ENCODE measurements at places on chromosomes 6 and 20.

DNA sequence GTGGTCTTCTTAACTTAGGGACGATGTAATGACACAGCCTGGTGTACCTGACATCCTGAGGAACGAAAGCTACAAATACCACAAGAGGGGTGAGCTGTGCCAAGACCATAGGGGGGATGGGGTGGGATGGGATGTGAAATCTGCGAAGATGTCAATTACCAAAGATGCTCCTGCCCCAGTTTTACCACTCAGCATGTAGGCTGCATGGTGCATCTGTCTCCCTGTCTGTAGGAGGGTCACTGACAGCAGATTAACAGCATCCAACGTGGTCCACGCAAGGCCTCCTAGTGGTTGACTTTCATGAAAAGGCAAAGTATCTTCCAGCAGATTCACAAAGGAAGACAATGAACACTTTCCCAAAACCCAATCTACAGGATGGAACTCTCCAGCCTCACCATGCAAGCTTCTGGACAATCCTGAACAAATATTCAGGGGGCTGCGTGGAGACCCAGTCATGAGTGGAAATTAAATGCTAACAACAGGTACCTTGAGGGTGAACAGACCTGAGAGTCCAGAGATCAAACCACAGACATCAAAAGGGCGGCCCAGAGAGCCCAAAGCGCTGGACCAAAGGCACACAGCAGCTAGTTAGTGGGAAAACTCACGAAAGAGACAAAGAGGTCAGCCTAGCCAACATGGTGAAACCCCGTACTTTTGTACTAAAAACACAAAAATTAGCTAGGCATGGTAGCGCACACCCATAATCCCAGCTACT lies 44.4 kb downstream of the ZMYND8 start:
- DNase-seq, result no peak

DNA sequence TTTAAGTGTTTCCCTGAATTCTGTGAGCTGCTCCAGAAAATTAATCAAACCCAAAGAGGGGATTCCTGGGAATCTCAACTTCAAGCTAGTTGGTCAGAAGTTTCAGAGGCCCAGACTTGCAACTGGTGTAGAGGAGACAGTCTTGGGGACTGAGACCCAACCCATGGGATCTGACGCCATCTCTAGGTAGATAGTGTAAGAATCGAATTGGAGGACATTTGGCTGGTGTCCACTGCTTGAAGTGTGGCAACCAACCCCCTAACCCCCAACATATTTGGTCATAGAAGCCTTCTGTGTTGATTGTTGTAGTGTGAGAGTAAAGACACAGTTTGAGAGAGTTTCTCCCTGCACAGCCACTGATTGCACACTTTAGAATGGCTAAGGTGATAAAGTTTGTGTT lies 103.5 kb upstream of the CARMIL1 start:
- no peak for DNase-seq

- no peak for DNase-seq
These were observed 11.8 kb upstream of the FERMT1 start for GRCh38 chr20:6134592-6134991.

DNA sequence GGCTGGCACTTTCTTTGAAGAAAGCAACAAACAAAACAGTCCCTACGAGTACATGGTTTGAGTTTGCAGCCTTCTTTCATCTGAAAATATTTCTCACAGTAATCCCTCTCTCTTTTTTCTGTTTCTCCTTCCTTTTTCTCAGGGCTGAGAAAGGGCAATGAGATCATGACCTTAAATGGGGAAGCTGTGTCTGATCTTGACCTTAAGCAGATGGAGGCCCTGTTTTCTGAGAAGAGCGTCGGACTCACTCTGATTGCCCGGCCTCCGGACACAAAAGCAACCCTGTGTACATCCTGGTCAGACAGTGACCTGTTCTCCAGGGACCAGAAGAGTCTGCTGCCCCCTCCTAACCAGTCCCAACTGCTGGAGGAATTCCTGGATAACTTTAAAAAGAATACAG lies 80.7 kb upstream of the CLDN20 start:
- no peak for DNase-seq

GRCh38 chr20:13139459-13140150 lies 81.5 kb upstream of the ISM1 start:
- no peak for DNase-seq

- DNase-seq, result no peak
These were observed 165.7 kb upstream of the PTPRK start for GRCh38 chr6:128686084-128686483.

GRCh38 chr6:34120953-34121675 lies 24.8 kb downstream of the GRM4 start:
- no peak for DNase-seq

GRCh38 chr6:33854572-33855030 lies 50.8 kb upstream of the MLN start:
- no peak for DNase-seq

- DNase-seq, result no peak
These were observed 209.0 kb upstream of the NT5E start for GRCh38 chr6:85240787-85241385.

- no peak for DNase-seq
These were observed 682.5 kb downstream of the QKI start for GRCh38 chr6:164097056-164097455.

DNA sequence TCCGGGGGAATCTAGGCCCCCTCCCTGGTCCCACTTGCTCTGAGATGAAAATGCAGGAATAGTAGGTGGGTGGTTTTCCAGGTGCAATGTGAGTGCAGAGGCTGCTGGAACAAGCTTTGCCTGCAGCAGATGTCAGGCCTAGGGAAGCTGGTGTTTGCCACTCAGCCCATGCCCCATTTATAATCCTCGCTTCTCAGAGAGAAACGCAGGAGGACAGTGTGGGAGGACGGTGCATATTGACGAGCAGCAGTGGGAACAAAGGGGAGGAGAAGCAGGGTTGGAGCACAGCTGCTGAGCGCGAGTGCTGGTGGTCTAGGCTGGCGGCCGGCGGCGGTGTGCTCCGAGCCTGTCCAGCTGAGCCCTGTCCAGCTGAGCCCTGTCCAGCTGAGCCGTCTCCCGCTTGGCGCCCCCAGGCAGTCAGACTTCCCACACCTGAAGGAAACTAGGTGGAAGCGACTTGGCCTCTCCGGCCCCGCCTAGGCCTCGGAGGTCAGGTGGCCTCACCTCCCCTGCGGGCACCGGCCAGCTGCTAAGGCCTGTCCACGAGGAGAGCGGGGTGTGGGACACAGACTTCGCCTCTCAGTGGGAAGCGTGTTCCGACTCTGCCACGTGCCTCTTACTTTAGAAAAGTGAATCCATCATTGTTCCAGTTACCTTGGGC lies 49.7 kb upstream of the FRMD1 start:
- no peak for DNase-seq

- DNase-seq, result no peak
These were observed 4.9 kb downstream of the MTCH1 start for GRCh38 chr6:36980876-36981619.

- no peak for DNase-seq
These were observed 160.0 kb downstream of the HACE1 start for GRCh38 chr6:104699593-104700329.

DNA sequence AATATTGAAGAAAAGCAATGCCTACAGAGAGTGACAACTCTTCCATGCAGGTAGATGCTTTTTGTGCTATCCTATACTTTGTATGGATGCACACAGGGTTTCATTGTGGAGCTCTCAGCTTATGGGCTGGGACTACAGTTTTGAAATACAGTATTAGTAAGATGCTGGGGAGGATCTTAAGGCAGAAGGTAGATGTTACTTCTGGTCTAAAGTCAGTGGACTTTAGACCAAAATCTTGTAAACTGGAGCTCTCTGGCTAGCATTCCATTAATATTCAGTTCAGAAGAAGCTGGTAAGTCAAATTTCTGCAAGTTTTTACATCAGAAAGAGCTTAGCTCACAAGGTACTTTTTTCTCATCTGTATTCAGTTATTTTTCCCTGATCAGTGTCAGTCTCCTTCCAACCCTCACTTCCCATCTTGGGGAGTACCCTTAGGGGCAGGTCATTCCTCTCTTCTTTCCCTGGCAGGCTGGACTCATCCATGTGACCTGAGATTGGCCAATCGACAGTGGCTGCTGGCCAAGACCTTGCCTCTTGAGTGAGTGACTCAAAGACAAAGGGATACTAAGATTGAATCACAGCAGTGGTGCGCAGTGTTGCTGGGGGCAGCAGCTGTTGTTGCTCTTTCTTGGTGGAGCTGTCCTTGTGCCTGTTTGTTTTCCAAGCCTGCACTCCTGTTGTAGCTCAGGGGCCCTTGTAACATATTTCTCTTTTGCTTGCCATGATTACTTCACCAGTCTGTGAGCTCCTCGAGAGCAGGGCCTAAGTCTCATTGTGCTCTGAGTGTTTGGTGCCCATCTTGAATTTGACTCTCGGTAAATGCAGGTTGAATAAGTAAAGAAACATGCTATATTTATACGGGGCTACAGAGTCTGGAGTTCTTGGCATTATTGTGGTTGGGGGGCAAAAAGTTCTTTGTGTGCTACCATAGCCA lies 2.8 kb upstream of the PHF20 start:
- DNase-seq, result peak; percentile 51

DNA sequence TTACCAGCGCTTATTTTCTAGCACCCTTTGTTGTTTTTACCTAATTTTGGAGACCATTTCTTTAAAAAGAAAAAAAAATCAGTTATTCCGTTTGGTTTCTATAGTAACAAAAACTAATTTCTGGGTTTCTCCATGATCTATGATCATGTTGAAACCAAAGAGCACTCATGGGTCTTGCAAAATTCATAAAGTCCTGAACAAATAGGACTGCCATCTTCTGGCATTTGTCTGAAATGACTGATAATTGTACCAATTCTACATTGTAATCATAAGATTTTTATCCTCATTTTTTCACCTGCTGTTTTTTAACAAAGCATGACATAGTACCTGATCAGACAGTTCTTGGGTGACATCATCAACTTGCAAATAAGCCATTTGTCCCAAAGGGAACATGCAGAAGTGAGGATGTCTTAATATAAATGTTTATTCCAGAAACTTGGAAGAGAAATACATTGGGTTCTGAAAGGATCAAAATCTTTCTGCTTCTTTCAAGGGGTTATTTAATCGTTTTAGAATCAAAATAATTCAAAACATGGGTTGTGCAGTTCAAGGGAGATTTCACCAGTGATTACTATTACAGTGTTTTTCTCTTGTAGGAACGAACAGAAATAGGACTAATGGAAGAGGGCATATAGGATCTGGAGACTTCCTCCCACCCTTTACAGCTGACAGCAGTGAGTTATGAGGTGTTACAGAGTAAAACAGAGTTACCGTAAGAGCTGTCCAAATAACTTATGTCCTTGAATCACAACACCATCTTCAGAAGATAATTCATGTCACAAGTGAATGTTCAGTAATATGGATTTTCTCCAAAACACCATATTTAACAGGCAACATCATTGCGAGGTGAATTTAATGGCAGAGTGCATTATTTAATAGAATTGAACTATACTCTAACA lies 87.1 kb upstream of the GJE1 start:
- no peak for DNase-seq

- DNase-seq, result no peak
These were observed 60.4 kb downstream of the HAO1 start for GRCh38 chr20:7879883-7880282.

GRCh38 chr20:5024982-5025381 lies 23.7 kb upstream of the SLC23A2 start:
- DNase-seq, result no peak

GRCh38 chr6:167153521-167153959 lies 4.2 kb downstream of the GPR31 start:
- DNase-seq, result peak; percentile 30

DNA sequence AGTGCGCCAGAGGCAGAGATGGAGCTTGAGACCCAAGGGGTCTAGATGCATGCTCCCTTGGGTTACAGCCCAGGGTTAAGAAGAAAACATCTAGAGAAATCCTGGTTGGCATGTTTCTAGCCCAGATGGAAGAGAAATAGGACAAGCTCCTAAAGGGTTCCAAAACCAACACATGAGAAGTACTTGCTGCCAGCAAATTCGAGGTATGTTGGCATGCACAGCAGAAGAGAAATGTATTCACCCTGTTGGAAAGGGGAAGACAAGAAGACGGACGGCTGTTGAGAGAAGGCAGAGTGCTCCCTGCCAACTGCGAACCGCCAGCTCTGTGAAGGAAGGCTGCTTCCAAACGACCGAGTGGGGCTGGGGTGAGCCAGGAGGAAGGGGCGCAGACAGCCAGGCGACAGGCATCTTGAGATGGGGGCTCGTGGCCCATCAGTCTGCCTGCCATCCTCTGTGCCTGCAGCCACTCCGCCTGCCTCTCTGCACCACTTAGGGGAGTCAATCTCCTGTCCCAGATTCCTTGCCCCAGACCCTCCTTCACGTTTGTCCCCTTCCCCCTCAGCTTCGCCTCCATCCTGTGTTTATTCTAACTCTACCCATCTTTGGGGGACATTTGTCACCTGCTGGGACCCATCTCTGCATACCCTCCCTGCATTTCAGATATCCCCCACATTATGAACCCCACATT lies 249.2 kb downstream of the CDC5L start:
- no peak for DNase-seq

DNA sequence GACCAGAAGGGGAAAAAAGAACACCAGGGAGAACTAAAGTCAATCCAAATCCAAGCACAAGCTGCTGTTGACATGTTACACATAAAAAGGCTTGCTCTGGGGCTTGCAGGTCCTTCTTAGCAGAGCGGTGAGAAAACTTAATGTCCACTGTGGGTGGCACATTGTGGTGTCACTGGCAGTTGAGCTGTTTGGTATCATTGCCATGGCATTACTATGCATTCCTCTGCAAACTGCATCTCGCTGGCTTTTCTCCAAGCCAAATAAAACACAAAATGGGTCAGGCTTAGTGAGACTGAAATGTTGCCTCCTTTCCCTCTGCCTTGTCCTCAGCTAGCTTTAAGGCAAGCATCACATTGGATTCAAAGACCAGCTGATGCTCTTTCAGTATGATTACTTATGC lies 40.9 kb downstream of the LY86 start:
- DNase-seq, result no peak

DNA sequence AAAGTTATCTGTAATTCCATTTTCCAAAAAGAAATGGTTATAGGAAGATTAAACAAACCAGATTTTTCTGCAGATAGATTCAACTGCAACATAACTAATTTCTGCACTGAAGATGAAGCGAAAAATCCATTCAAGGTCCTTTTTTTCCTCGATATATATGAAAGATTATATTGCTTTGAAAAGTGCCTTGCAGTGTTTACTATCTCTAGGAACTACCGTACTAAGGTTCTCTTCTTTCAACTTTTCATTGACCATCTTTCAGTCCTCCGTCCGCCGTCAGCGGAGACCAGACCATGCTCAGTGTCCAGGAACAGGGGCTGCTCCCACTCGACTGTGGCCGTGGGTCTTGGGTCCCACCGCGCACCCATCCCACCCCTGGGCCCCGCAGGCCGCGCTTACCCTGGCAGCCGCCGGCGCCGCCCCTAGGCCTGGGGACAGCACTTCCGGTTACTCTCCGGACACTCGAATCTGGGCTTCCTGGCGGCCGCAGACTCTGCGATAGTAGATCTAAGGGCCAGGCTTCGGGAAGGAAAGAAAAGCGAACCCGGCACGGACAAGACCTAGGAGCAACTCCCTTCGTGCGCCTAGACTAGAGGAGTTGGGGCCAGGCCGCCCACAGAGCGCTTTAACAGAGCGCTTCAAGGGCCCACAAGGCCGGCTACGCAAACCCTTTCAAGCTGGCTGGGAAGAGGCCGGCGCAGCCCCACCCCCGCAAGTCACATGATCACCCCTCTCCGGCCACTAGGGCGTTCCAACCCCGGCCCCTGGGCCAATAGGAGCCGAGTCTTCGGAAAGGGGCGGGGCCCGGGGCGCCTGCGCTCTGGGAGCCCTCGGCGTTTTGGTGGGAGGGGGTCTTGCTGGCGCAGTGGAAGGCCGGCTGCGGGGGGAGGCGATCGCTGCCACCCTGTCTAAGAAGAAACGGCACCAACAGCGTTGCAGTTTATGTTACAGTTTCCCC lies at the start of gene ZNF322:
Gene ZNF322, minus strand, starts transcription at position 705 of the 958 bp plus-strand sequence. CDS start 21,193 bp downstream, outside the sequence.
- DNase-seq, result peak; percentile 90

Data from natural killer cell (primary cell).